ENCODE measurements at places on chromosomes 7 and 10.

GRCh38 chr10:9853405-9854355 lies 1164.0 kb upstream of the CELF2 start:
- DNase-seq = no peak

GRCh38 chr10:104259456-104259855 lies 4.8 kb downstream of the GSTO1 start:
- DNase-seq = no peak

DNA sequence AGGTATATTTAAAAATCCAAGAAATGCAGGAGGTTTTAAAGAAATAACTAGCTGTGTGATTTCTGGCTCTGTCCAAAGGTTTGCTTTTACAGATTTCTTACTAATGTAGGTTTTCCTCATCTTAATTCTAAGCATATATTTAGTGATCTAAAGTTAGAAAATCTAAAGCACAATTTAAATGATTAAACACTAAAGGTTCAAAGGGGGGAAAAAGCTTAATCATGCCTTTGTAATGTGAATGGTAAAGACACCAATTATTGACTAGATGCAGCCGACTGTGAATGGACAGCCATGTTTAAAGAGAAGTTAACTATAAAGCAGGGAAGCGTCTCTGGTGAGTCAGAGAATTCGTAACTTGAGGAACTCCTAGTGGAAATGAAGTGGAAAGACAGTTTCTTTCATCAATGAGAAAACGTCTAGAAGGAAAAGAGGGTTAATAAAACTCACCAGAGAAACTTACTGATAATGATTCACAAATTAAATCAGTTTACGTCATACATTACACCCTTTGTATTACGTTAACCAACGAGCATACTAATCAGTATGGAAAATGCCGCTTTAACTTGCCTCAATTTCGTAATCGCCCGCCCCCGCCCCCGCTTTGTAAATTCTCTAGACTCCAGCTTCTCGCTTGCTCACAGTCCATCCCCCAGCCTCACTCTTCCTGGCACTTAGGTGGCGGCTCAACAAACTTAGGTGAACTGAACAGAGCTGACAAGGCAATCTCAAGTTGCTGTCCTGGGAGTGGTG lies 1.1 kb upstream of the HBP1 start:
- no peak for DNase-seq

DNA sequence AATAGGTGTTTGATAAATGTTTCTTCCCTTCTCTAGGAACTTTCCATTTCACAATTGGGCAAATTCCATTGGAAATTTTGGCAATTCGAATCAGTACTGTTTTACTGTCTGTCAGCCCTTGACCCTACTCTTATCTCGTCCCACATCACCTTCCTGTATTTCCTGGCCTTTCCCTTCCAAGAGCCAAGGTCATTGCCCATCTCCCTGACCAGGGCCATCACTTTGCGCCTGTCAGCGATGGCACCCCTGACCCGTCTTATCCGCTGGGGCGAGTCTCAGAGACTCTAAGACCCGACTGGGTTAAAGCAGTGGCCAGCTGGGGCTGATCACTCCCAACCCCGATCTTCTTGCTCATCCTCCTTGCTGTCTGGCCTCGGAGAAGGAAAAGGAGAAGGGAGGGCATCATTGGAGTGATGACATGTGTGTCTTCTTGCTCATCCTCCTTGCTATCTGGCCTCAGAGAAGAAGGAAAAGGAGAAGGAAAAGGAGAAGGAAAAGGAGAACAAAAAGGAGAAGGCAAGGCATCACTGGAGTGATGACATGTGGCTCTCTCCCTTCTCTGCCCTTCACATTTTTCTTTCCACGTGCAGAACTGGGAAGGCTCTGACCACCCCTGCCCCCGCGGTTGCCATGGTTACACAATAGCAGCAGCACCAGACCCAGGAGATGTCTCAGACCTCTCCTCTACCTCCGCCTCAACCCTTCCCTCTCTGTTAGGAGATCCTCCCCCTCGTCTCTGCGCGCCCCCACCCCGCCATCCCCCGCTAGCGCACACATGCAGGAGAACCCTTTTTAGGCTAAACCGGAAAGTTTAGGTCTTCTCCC lies 2.0 kb downstream of the SEMA3D start:
- no peak for DNase-seq

DNA sequence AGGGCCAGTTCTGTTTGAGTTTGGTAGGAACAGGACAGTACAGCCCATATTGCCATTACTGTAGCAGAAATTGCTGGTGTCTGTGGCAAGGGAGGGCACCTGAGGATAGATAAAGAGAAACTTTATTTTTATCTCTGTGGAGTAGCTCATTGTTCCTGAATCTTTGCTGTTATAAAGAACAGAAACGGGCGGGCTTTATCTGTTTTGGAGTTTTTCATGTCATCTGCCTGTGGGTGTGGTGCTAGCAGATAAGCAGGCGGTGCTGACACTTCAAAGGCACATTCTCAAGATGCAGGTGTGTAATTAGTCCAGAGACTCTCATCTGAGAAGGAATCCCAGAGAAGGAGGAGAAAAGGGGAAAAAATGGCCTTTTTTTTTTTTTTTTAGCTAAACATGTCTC lies 11.5 kb downstream of the ZNF273 start:
- DNase-seq = no peak

GRCh38 chr10:128274938-128275337 lies 148.7 kb upstream of the MKI67 start:
- DNase-seq = no peak
